ENCODE measurements at places on chromosomes 1 and 21. TPM values are rescaled to one million over a fixed set of nuclear protein-coding genes. Genes with fewer than 3 reads are reported as not detected.

HPCAL4 gene
- total RNA-seq, result 1.9 TPM

CRP gene
- not detected for total RNA-seq

RGS18 gene
- total RNA-seq, result 0.15 TPM

MEGF6 gene
- 12.0 TPM for total RNA-seq

CAMK2N1 gene
- total RNA-seq, result 2.8 TPM

VTCN1 gene
- total RNA-seq, result not detected

- H3K36me3 ChIP-seq, result no peaks in the 10 kb centered on the region
- no peak for DNase-seq
- H3K4me1 ChIP-seq, result peaks cover 3% of the 10 kb centered on the region
- H3K27ac ChIP-seq, result no peak within 1 kb of the TSS
- no peaks in the 10 kb centered on the region for H3K27me3 ChIP-seq
Measured at GRCh38 chr1:42739753-42740700, at the start of gene CLDN19. TSS of gene CLDN19 (minus strand) at chr1:42740236. CDS start at chr1:42740063, 173 bp downstream.

DNA sequence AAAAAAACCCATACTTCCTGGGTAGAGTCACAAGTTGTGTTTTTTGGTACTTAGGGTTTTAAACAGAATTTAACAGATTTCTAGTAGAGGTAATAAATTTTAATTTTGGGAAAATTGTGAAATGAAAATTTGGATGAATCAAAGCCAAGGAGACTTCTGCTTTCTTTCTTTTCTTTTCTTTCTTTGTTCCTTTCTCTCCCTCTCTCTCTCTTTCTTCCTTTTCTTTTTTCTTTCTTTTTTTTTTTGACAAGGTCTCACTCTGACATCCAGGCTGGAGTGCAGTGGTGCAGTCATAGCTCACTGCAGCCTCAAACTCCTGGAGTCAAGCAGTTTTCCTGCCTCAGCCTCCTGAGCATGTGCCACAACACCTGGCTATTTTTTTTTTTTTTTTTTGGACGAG is 46.9 kb upstream of the NEXN start:
- H3K27ac ChIP-seq, result no peak overlapping the region
- DNase-seq, result no peak
- H3K36me3 ChIP-seq, result peaks cover 5% of the 10 kb centered on the region
- H3K4me3 ChIP-seq, result no peak overlapping the region

GRCh38 chr1:165055581-165055980 is 300.9 kb downstream of the LMX1A start:
- H3K4me1 ChIP-seq, result no peaks in the 10 kb centered on the region
- H3K27me3 ChIP-seq, result no peaks in the 10 kb centered on the region
- no peaks in the 10 kb centered on the region for H3K36me3 ChIP-seq
- no peak overlapping the region for H3K4me3 ChIP-seq

- no peak overlapping the region for H3K4me3 ChIP-seq
- no peak overlapping the region for H3K27ac ChIP-seq
Measured at GRCh38 chr21:18951271-18952038, 547.9 kb upstream of the TMPRSS15 start.

DNA sequence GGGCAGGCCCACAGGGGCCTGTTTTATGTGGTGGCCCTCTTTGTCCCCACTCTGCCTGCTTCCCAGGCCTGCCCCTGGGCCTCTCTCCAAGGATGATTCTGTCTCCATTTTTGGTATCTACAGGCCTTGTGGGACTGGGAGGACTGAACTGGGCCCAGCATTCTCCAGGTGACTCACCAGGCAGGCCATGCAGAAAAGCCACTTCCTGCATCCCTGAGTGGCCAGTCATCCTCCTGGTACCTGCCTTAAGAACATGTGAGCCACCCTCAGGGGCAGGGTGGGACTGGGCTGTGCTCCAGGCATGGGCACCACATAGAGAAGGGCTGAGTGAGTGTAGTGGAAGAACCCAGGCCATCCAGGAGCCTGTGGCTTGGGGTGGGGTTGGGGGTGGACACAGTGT is 20.0 kb upstream of the BCAR3 start:
- H3K4me3 ChIP-seq, result no peak overlapping the region
- H3K36me3 ChIP-seq, result no peaks in the 10 kb centered on the region
- no peaks in the 10 kb centered on the region for H3K27me3 ChIP-seq
- no peak for DNase-seq

DNA sequence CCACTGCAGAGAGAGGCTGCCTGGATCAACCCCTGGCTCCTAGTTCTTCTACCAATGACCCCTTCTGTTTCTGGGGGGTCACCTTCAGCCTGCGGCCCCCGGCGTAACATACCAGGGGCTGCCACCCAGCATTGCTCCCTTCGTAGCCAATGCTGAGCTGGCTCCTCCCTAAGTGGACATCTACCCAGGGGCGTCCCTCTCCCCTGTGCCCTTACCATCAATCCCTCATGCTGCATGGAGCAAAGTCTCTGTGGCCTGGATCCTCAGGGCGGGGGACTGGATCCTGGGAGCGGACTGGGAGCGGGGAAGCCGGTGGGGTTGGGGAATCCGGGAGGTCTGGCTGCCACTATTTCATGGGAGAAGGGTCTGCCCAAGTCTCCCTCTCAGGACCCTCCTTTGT is 28.6 kb downstream of the TRIM67 start:
- H3K27ac ChIP-seq, result no peak overlapping the region
- H3K4me3 ChIP-seq, result no peak overlapping the region
- H3K27me3 ChIP-seq, result no peaks in the 10 kb centered on the region
- H3K36me3 ChIP-seq, result no peaks in the 10 kb centered on the region
